ENCODE measurements at places on chromosomes 3 and 15.

DNA sequence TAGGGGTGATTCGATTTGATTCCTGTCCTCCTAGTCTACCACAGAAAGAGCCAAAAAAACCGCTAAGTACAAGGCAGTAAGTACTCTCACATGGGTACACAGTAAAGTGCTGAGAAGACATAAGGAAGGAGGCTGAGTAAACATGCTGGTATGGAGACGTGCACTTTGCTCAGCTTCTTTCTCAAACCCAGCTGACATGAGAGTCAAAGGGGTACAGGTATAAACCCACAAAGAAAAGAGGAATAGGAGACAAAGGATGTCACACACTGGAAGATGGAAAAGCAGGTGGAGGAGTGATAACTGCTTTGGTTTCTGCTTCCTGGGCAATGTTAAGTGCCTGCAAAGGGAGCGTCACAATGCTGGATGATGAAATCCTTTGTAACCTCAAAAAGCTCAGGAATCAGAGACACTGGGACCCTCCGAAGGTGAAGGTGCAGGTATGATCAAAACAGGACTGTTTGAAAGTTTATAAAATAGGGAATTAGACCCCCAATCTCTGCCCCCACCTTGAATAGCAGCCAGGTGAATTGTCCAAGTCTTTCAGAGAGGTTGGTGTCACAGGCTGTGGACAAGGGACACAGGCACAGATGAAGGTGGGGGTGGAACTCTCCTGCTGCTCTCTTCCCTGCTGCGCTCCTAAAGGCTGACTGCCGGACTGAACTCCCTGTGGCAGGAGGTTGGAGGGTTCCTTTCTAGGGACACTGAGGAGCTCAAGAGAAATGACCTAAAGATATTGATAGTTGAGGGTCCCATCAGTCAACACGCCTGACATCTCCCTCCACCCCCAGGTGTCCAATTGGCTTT is 101.8 kb downstream of the RAB11A start:
- DNase-seq, result no peak

DNA sequence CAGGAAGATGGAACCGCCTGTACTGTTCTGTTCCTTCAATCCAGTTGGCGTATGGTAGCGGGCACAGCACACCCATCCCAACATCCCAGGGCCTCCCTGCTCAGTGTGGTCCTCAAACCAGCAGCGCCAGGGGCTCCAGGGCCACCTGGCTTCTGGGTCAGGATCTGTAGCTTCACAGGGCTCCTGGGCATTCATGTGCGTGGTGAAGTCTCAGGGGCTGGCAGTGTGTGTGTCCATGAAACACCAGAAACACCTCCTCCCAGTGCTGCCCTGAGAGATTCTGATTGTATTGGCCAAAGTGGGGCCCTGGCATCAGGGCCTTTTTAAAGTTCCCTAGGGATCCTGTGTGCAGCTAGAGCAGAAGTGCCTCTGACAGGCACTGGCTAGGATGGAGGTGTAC is 42.1 kb downstream of the ABTB1 start:
- DNase-seq, result no peak

DNA sequence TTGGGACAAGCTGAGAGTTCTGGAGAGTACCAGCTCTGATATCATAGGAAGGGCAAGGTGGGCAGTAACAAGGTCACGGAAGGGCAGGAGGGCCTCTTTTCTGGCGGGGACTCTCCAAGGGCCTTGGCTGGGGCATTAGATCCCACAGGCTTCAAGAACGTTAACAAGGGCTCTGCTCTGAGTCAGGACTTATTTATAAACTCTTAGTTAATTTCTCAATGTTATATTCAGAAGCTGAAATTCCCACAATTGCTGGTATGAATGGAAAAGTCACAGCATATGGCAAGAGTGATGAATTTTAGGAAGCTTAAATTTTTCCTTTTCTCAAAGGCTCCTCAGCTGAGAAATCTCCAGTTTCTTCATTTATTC is 320.2 kb upstream of the TBC1D5 start:
- DNase-seq, result no peak

DNA sequence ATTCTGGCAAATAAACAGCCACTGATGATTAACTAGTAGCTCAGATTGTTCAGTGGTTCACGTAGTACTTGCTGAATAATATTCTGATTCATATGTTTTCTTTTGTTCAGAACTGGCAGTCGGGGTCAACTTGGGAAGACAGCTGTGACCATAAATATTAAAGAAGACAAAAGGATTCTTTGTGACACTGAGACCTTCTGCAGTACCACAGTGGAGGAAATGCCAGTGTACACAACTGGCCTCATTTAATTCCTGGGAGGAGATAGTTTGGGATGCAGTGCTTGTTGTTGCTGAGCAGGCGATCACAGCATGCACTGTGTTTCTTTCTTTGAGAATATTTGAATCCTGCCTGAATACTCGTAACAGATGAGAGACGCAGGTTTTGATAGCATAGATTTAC is 26.7 kb upstream of the MCF2L2 start:
- no peak for DNase-seq

GRCh38 chr3:74515451-74515850 is 99.0 kb downstream of the CNTN3 start:
- no peak for DNase-seq

DNA sequence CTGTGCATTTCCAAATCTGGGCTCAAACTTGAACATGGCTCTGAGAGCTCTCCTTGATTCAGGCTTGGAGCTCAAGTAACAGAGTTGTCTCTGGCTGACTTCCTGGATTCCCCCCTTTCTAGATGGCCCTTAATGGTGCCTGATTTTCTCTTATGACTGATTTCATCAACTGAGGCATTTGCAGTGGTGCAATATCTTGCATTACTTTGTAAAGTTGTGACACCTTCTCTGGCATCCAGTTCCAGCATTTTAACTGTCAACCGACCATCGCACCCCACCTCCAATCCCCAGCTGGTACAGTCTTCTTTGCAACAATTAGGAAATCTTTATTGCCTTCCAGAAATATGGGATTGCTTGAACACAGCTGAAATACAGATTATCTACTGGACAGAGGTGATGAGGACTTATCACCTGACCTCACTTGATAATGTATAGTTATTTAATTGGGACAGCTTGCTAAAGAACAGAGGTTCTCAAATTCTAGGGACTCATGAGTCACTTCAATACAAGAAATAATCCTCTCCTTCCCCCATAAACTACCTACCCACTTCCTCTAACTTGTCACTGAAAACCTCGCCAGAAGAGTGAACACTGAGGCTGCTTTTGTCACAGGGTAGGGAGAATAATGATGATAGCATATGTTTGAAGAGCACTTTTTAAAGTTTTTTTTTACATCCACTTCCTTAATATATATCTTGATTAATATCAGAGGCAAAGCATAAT is 41.8 kb downstream of the FILIP1L start:
- no peak for DNase-seq

GRCh38 chr3:81105789-81106488 is 655.5 kb downstream of the GBE1 start:
- no peak for DNase-seq

GRCh38 chr3:110504401-110504800 is 567.2 kb upstream of the NECTIN3 start:
- no peak for DNase-seq

DNA sequence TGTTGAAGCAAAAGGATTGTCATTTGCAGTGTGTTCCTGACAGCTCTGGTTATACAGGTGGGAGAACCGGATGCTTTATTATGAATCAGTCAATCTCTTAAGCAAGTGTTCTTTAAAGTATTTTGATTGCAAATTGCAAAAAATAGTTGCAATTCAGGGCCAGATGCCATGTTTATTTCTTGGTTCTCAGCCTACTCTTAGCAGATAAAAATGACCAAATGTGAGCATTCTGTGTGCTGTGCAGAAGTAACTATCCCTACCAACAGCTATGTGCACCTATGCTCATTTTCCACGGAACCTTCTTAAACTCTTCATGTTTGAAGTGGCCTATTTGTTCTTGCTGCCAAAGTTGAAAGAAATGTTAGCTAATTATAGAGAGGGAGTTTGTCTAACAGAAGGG is 262.3 kb upstream of the RASGRP1 start:
- no peak for DNase-seq

- no peak for DNase-seq
Observed at GRCh38 chr3:36302158-36302509, 78.2 kb upstream of the STAC start.

DNA sequence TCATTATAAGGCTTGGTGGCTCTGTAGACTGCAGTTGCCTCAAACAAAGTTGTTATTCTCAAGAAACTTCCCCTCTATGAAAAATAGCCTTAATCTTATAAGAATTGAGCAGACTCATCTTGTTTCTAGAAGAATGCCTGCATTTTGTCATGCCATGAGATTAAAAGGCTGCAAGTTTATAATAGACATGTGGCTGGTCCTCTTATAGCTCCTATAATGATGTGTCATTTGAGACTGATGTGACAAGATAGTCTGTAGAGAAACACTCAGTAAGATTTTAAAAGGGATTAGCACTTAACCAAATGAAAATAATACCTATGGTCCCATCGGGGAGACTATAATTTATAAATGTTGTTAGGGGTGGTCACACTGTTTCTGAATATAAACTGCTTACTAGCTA is 312.5 kb downstream of the OXSM start:
- no peak for DNase-seq

DNA sequence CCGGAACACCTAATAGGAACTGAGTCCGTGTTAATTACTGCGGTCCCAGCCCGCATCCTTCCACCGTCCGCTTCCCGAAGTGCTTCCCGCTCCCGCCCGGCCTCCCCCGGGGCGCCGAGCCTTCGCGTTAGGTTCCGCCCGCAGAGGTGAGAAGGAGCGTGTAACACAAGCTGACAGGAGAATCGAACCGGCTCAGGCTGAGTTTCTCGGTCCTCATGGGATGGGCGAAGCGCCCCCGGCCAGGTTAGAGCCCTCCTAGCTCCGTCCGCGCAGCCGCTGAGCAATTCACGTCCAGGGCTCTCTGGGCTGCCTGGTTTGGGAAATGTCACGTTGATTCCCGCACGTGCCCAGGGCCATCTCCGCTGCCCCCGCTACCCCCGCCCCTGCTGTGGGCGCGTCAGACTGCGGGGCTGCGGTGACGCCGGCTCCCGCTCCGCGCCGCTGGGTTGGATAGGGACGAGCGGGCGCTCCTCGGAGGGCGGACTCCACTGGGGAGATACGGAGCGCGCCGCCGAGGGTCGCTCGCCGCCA is 954 bp downstream of the CLDN11 start:
- no peak for DNase-seq

DNA sequence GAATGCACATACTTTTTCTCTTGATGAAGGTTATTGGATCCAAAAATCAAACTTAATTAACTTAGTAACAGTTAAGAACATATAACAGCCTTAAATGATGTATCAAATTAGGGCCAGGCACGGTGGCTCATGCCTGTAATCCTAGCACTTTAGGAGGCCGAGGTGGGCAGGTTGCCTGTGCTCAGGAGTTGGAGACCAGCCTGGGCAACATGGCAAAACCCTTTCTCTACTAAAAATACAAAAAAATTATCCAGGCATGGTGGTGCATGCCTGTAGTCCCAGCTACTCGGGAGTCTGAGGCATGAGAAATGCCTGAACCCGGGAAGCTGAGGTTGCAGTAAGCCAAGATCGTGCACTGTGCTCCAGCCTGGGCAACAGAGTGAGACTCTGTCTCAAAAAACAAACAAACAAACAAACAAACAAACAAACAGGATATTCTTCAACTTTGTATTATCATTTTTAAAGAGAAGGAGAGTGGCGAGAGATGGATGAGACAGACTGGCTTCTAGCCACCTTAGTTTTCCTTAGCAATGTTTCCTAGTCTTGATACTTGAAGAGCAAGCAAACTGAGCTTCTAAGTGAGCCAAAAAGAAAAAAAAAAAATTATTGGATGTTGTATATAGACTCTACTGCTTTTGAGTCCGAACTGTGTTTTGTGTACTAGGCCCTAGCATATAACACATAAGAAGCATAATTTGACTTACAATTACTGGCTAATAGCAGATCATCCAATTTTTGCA is 13.8 kb downstream of the SPRED1 start:
- DNase-seq, result no peak

GRCh38 chr15:72203507-72203837 is 5.9 kb upstream of the GRAMD2A start:
- DNase-seq, result peak; percentile 22

DNA sequence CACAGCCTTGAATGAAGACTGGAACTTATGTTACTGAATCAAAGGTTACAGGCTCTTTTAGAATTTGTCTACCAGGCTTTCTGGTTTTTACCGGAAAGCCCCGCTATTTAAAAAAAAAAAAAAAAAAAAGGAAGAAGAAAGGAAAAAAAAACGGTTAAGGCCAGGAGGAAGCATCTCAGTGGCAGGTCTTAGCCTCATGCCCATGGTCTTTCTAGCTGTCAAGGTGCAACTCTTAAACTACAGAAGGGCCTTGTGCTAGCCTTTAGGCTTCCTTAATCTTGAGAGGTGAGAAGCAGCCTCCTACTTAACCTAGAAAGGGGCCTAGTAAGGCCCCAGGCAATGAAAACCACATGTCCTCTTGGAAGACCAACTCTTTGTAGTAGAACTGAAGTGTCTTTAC is 77.5 kb downstream of the TBC1D5 start:
- DNase-seq, result no peak

Measured in left kidney (tissue), 8 donors.